ENCODE measurements at places on chromosomes 6 and 20.

- DNase-seq: no peak
Measured at GRCh38 chr6:113998811-113999210, 27.9 kb upstream of the HDAC2 start.

DNA sequence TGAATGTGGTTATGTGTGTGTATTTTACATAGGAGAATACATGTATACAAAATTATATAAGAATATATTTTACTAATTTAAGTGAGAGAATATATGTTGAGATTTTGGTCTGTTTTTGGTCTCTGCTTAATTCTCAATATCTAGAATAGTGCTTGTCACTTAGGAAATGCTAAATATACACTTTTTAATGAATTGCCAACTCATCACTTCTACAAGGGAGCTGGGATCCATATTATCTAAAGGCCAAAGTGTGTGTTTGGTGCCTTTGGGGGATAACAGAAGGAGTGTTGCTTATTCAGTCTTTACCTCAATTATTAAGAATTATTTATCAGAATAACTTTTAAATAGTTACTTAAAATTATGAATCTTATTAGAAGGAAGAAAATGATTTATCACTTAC lies 1304.8 kb downstream of the HACE1 start:
- DNase-seq: no peak

- DNase-seq: no peak
Measured at GRCh38 chr20:34043025-34043424, 49.3 kb downstream of the RALY start.

DNA sequence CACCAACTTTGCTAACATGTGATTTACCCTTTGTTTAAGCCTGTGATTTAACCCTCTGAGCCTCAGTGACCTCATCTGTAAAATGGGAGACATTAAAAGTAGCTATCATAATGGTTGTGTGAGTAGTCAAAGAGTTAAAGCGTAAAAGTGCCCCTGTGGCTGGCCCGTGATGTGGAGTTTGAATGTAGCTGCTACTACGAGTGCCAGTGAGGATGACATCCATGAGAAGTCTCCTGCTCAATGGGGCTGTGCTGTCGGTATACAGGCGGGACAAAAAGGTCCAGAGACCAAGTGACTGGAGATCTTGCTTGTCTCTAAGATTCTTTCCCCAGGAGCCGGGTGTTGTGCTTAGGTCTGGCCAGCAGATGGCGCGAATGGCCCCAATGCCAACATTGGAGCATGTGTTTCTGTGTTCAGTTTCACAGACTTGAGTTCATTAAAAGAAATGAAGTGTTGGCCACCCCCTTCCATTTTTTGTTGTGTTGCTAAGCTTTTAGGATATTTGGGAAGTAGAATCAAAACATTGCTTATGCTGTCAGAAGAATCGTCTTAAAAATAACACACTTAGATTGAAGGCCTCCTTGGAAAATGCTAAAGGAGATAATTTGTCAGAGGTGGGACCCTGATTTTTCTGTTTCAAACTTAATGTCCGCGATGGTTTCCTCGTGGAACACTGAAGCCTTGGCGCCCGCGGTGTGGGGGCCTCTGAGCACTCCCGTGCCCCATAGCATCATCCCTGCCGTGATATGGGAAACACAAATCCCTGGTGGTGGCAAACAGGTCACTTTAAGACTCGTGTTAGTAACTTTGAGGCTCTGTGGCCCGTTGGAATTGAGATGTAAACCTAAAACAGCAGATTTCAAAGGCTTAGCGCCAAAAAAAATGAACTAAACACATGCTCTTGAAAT lies 9.3 kb upstream of the RBM38 start:
- peak; percentile 28 for DNase-seq

- no peak for DNase-seq
Measured at GRCh38 chr6:137182654-137183073, 9.2 kb upstream of the IL22RA2 start.

DNA sequence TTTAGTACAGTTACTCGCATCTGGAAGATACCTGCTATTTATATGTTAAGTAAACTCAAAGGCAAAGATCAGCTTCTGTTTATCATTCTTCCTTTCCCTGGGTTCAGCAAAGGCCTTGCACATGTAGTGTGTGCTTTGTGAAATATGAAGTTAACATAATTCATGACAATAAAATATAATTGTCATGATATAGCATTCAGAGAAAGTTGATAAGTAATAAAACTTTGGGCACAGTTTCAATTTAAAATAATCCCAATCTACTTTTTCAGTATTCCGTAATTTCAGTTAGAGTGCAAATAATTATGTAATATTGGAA lies 51.9 kb upstream of the ZNF217 start:
- DNase-seq: no peak

DNA sequence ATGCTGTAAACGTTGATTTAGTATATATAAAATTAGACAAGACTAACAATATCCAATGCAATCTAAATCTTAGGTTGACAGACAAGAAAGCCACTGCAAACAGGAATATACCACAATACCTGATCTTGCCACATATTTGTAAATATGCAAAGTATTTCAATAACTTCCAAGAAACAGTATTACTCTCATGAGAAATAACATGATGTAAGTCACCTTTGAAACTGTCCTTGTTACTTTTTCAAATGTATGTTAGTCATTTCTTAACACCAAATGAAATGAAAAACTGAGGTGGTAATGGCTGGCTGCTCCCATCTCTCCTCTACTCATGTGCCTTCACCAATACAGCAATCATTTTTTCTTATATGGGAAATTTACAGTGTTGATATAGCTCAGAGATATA lies 118.7 kb downstream of the ATG5 start:
- no peak for DNase-seq

DNA sequence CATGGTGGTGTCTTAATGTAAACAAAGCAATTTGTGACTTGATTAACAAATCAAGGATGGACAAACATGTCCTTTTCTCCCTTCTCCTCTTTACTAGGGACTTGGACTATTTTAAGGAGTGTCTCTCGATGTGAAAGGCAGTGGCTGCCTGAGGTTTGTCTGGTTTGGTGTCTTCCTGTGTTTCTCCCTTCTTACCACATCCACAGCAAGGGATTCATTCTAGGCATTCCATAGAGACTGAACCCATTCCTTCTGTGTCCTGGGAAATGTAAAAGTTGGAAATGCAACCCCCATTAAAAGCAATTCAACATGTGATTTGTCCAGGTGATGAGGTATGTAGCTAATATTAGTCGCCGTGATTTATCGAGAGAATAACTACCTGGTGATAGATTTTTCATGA lies 15.9 kb downstream of the NRN1 start:
- no peak for DNase-seq

DNA sequence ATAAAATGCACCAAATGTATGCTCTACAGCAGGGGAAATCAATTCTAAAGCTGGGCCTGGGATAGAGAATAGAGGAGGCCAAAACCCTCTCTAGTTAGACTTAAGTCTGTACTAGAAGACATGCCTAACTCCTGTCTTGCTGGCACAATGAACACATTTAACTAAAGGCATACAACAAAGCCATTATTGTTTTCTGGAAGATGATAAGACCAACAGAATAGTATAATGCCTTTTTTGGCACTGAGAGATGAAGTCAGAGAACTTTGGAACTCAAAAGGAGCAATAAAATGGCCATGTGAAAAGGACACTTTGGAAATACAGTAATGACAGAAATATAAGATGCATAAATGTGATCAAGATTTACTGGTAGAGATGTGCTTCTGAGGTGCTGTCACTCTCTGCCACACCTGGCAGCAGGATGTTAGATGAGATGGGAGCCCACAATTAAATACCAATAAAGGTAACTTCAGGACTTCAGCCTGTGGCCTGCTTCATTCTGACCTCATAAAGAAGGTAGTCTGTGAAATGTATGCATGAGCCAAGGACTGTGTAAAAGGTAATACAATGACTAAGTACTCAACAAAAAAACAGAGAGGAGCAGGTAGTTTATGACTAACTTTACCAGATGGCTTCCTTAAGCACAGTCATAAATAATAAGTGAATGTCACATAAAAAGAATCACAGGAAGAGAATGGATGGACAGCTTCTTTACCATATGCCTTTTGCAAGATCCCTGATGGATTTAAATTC lies 333.4 kb downstream of the BCKDHB start:
- DNase-seq: no peak

DNA sequence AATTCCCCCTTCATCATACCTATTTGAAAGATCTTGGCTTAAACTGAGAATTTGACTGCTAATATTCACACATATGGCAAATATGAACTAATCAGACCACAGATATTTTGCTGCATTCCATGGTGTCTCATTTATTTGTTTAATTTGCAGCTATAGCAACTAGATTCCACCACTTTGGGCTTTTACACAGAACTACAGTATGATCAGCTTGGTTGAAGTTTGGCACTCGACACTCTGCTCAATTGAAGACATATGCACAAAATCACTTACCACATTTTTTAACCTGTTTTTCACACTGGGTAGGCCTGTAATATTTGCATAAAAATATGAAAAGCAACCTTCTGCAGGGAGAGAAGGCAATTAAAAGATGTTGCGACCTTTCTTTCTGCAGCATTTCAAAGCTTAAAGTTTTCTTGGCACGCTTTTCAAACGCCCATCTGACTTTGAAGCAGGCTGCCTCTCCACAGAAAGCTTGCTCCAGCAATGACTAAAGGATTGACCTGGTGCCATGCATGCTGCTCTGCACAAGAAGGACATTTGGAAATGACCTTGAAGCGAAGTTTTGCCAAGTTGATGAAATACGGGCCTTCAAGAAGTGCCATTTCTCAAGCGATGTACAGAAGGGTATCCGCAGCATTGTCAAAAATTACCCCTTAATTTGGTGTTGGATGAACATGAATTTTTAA lies 126.7 kb downstream of the AIG1 start:
- DNase-seq: no peak

GRCh38 chr6:17635568-17635967 lies 35.5 kb downstream of the FAM8A1 start:
- DNase-seq: no peak

- no peak for DNase-seq
Measured at GRCh38 chr20:41200446-41201202, 63.3 kb downstream of the PLCG1 start.

DNA sequence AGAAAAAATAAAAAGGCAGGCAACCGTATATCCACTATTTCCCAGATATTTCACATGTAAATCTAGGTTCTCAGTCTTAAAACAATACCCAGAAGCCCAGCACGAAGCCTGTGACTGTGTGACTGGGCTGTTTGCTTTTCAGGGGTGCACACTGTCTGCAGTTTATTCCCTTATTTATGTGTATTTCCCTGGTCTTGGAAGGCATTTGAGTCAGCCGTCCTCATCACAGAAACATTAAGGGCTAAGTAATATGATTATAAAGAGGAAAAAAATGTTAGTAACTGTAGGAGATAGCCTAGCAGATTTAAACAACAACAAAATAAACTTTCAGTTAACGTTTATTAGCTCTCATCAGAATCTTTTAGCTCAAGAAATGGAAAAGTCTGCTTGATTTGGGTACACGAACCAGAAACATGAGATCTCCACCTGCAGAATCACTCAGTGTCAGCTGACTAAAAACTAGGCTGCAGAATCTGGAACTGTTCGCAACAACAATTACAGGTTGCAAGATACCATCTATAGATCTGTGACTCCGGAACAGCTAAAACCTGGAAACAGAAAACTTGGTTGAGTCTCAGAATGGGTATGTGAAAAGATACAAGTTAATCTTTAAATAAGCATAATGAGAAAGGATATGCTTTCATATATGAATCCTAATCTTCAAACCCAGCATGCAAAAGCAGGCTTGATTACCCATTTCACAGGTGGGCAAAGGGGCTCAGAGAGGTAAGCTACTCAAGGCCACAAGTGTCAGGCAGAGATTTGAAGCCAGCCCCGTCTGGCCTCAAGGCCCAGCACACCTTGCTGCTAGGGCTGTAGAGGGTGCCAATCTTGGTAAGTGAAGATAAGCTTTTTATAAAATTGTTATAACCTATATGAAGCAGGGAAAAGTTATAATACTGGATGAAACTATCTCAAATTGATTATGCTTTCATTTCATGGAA lies 21.1 kb downstream of the GCLC start:
- no peak for DNase-seq

GRCh38 chr6:69138893-69139494 lies 503.9 kb downstream of the ADGRB3 start:
- no peak for DNase-seq

DNA sequence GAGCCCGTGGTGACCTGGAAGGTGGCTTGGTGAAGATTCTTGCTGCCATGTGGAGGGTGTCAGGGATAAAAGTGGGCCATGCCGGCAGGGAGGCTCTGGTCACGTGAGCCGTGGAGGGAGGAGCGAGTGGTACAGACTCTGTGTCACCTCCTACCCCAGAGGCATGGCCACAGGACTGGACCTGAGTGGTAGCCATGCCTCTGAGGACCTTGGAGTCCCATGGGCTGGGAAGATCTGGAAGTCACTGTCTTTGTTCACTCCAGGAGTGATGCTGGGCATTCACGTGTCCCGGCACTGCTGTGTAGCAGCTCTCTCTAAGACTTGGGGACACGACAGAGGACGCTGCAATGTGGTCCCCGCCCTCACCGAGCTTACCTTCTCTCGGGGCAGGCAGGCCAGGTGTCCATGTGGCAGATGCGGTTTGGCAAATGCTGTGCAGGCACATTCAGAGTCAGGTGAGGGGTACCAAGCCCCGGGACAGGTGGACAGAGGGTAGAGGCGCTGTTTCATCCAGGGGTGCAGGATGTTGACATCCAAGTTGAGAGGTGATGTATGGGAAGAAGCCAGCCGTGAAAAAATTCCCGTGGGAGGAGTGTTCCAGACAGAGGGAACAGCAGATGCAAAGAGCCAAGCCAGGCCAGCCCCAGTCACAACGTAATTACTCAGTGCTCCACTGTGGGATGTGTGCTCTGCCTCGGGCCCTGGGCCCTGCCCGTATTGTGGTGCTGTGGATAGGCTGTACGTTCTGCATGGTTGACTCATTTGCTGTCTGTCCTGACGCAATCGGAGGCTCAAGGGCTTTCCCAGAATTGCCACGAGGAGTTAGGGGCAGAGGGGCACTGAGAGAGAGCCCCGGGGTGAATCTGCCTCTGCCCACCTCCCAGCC lies 307.8 kb downstream of the TAF4 start:
- DNase-seq: no peak

DNA sequence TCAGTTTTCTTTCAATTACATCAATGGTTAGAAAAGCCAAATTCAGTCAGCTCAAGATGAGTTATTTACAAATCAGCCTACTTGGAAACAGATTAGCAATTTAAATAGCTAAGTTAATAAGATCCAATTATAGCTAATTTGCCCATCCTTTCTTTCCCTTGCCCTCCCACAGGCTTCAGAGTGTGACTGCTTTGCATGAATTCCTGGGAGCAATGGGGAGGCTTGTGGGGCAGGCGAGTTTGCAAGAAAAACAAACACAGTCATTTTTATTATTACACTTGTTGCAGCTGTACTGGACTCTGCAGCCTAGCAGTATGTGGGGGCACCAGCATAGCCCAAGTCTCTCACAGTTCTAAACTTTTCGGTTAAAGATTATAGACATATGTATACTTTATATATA lies 219.0 kb downstream of the NKAIN2 start:
- DNase-seq: no peak

GRCh38 chr6:51301962-51302361 lies 483.3 kb downstream of the TFAP2B start:
- DNase-seq: no peak

DNA sequence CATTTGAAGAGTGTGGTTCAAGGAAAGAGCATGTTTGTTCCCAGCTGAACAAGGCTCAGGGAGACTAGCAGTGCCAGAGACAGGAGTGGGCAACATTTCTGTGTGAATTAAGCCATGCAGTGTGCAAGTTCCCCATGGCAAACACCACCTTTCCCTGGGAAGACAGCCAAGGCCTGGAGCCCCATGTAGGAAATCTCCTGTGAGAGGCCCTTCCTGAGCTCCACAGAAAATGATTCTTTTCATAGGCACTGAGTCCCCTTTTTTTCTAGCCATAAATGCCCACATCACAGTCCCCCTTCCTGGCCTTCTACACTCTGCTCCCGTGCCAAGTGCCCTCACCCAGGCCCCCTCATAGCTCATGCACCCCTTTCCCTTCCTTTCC lies 11.8 kb upstream of the TRAM2 start:
- DNase-seq: no peak

- no peak for DNase-seq
Measured at GRCh38 chr20:31991339-31991705, 18.9 kb upstream of the CCM2L start.

All from activated gamma-delta T cell (primary cell).